ENCODE measurements at places on chromosomes 1 and 21.

DNA sequence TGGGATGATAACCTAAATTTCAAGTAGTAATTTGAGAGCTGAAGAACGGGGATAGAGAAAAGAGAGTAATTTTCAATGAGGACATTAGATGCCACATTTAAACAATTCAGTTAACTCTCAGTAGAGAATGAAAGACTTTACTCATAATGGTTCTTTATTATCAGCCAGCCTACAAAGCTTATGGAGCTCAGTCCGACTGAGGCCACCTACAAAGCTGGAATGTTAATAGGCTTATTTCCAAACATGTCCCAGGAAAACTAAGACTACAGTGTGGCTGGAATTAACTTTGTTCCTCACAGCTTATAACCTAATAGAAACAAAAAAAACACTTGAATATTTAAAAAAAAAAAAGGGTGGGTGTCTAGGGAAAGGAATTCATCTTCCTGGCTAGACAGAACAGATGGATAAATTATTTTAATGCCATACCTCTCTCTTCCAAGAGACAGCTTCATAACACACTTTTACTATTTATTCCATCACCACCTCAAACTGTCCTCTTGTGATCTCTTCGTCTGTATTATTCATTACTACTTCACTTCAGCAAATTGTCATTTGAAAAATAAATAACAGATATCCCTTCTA lies 9.8 kb downstream of the SLC19A2 start:
- DNase-seq, result no peak

DNA sequence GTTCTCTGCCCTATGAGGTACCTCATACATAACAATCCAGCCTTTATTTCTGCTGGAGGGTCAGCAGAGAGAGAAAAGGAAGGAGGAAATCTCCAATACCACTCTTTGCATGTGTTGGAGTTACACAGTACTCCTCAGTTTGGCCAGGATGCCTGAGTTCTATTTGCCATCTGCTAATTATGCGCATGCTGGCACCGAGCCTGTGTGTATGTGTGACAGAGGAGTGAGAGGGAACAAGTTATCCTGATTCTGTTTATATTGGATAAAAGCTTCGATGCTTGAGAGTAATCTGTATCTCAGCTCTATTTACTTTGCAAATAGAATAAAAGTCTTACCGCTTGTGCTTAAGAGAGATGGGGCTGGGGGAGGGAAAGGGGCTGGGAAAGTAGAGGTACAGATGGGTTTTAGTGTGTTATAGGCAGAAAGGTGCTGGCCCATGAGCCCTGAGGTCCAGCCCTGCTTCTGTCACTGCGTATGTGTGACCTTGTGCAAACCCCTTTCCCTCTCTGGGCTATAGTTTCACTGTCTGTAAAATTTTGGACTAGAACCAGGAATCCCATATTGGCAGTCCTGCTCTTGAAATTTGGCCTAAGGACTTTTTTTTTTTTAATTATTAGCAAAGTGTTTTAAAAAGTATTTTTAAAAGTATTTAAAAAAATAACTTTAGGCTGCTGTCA lies 54.5 kb upstream of the PLXNA2 start:
- no peak for DNase-seq

DNA sequence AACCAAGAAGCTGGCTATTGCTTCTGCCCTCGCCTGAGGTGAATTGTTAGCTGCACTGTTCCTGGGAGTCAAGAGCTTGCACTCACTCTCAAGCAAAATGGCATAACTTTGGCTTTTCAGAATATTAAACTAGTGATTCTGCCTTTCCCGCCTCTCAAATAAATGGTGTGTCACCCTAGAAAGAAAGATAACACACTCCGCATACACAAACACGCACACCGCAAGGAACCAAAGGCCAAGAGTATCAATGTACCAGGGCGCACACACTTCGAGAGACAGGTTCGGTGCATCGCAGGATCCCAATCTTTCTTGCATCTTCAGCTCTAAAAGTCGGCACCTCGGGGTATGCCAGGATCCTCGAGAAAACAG lies 470 bp upstream of the RTCA start:
- no peak for DNase-seq

GRCh38 chr1:207754974-207755700 lies 3.3 kb downstream of the CD46 start:
- no peak for DNase-seq

GRCh38 chr21:43758811-43759210 lies 17.3 kb downstream of the CSTB start:
- no peak for DNase-seq

DNA sequence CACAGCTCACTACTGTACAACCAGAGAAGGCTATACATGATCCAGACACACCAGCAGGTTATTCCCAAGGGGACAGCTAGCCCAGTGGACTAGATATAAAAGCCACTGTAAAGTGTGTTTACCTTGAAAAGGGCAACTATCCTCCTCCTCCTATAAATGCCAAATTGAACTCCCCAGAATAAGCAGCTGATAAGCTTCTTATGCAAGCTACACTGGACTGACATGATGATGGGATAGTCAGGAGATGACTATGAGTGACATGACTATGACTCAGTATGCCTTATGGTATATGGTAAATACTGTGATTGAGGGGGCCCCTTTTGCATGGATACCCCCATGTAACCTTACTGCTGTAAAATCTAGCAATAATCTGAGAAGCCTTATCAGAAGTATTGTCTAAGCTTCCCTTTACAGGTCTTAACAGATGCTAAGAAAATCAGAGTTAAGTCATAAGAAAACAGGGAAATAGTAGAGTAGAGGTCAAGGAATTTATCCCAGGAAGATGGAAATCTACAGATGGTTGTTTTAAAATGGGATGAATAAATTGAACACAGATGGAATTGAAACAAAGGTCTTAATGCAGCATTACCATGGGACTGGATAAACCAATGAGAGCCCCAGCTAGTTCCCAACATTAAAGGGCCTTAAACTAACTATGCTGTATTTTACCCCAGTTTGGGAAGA lies 55.8 kb downstream of the TRIM33 start:
- no peak for DNase-seq

GRCh38 chr1:229570891-229571516 lies 12.5 kb upstream of the ABCB10 start:
- DNase-seq, result no peak

- no peak for DNase-seq
Measured at GRCh38 chr21:27590271-27590670, 623.4 kb upstream of the ADAMTS5 start.

DNA sequence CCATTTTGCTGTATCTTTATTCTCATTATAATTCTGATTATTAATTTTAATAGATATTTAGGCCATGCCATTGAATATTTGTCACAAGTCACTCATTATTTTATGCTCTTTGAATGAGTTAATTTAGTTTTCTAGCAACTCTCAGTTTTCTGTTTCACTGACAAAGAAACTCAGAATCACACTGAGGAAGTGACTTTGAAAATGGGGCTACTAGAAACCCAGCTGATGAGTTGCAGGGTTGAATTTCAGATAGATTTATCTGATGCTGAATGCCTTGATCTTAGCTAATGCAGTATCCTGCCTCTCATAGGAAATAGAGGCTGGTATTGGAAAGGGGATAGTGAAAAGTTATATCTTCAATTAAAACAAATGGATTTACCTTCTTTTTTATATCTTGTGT lies 67.4 kb upstream of the PLA2G4A start:
- DNase-seq, result no peak

DNA sequence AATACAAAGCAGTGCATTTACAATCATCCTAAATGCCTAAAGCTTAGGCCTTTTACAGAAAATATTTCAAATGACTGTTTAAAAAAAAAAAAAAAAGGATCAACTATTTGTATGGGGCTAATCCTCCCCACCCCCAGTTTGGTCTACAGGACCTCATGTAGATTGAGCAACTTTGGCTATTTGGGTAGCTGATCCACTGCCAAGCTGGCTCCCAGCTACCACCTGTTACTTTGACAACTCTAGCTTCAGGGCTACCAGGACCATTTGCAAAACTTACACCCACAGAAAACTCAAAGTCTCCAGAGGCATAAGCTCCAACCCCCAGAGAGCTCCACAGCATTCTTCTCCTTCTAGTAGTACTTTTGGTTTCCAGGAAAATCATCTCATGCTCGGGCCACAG lies 29.4 kb downstream of the JAK1 start:
- no peak for DNase-seq

DNA sequence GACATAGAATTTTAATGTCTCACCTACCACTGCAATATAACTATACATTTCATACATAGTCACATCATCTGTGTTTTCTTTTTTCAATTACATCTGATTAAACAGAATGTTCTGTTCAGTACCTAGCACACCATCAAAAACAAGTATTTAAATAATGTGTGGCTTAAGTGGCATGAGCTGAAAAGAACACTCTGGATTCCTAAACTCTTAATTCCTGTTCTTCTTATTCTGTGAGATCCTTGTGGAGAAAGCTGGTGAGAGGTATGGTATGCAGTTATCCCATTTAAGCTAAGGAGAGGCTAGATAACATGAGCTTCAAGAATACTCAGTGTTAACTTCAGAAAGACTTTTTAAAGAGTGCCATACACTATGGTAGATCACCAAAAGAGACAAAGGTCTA lies 5.5 kb downstream of the TP53BP2 start:
- no peak for DNase-seq

- no peak for DNase-seq
Measured at GRCh38 chr1:66349242-66349641, 184.7 kb upstream of the SGIP1 start.

GRCh38 chr1:156146769-156147405 lies 6.5 kb upstream of the SEMA4A start:
- DNase-seq, result no peak

GRCh38 chr1:44076066-44076465 lies 42.6 kb upstream of the KLF17 start:
- no peak for DNase-seq

DNA sequence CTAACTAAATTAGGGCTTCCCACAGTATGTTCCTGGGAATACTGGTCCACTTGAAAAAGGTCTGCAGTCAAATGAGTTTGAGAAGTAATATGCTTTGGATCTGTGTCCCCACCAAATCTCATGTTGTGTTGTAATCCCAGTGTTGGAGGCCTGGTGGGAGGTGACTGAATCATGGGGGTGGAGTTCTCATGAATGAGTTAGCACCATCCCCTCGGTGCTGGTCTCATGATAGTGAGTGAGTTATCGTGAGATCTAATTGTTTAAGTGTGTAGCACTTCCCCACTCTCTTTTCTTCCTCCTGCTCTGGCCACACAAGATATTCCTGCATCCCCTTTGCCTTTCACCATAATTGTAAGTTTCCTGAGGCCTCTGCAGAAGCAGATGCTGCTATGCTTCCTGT lies 16.9 kb upstream of the DMRTB1 start:
- no peak for DNase-seq

DNA sequence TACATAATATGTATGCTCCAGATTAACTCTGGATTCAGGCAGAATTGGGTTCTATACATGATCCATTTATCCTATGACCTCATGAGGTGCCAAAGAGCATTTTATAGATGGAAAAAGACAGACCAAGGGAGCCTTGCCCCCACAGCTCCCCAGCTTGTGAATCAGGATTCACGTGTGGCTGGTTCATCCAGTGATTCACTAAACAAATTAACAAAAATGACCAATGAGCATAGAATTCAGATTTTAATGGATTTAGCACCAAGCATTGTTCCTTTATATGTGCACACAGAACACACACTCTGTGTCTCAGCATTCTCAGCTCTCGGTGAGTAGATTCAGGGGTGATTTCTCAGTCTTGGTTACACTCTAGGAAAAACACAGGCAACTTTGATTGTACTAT lies 51.7 kb upstream of the BARHL2 start:
- no peak for DNase-seq

DNA sequence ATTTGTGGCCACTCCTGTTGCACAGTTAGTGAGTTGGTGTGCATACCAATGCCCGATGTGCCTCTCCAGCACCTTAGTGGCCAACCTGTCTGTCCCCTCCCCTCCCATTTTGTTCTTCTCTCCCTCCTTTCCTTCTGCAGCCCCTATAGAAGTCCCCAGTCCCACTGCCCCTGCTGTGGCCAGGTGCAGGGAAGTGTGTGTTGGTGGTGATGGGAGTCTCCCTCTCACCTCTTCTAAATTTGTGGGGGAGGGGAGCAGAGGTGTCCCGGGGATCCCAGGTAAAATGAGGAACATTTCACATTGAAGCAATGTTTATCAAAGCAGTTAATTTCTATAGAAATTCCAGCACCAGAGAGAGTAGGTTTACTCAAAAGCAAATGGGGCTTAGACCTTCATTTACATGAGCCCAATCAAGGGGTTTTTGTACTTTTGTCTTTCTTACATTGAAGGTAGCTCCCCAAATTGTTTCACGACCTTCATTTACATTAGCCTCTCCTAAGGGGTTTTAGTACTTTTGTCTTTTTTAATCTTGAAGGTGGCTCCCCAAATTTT lies 3.0 kb upstream of the C1orf21 start:
- DNase-seq, result no peak

DNA sequence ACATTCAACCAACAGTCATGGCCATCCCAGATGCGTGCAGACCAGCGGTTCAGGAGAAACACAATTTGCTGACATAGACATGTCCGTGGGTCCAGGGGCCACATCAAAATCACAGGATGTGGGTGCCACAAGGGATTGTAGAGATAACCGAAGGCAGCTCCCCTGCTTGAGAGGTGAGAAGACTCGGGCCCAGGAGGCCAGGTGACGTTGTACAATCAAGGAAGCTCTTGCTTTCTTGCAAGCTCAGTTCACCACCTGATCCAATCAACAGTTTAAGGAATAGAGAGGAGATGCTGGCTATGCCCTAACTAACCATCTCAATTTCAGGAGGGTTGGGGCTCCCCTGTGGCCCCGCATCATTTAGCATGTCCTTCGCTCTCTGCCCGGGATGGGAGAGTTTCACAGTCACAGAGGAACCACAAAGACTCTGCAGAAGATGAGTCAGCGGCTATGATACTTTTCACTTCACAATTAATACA lies 19.5 kb downstream of the UBASH3A start:
- DNase-seq, result no peak

- DNase-seq, result no peak
Measured at GRCh38 chr1:150890033-150890416, 3.1 kb downstream of the CTXND2 start.

DNA sequence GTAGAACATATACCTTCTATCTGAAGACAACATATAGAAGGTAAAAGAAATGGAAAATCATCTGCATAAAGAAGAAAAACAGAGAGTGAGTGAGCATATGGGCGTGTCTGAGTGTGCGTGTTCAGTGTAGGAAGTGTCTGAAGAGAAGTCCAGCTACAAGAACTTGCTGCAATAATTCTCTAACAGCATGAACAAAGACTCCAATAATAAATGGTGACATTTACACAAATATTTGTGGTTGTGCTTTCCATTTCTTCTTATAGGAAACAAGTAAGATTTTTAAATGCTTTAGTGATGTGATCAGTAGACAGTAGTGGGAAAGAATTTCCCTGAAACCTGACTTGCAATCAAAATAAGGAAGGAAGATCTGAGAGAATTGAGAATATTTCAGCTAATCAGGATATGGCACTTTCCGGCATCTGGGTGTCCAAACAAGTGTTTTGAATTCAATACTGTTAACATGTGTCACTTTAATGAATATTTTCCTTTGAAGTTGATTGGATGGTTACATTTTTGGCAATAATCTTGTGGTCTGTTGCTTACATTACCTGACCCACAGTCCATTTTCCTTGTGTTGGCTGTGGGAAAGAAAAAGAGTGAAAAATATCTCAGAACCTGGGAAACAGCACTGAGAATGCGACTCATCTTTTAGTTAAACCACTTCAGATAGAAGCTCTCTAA lies 154.0 kb downstream of the TGFB2 start:
- no peak for DNase-seq

GRCh38 chr21:43654806-43655489 lies 4.3 kb downstream of the HSF2BP start:
- no peak for DNase-seq

Measured in activated CD4-positive, CD25-positive, alpha-beta regulatory T cell (primary cell).